ENCODE measurements at places on chromosomes 1 and 21.

GRCh38 chr1:183304440-183305107 lies 113.6 kb downstream of the NMNAT2 start:
- peak; percentile 92 for DNase-seq

DNA sequence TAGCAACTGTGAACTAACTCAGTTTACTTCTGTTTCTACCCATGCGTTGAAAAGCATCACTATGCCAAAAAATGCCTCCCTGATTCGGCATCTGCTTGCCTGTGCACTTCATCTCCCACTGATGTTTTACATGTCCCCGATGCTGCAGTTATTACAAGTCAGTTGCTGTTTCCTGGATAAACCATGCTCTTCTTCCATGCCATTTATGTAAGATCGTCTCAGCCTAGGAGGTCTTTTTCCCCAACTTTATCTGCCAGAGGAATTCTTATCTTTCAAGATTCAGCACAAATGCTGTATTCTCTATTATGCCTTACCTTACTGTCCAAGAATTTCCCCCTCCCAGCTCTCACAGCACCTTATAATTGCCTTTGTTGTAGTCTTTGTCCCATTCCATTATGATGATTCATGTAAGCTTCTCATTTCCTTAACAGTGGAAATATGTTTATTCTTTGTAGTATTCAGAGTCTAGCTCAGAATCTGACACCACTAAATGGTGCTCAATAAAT lies 30.0 kb downstream of the PRKACB start:
- no peak for DNase-seq

DNA sequence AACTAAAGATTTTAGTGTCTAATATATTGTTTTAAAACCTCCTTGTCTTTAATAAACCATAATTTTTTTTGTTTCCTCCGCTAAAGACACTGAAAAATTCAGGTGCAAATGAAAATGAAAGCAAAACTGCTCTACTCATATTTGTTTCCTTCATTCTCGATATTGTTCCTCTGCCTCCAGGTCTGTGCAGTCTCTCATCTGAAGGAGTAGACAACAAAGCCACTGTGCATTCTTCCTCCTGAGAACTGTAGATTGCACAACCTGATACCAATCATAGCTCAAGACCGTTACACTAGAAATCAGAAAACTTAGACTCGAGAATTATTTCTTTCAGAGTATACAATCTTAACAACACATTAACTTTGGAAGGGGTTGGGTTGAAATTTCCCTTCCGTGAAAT lies 373.1 kb upstream of the CXADR start:
- no peak for DNase-seq

DNA sequence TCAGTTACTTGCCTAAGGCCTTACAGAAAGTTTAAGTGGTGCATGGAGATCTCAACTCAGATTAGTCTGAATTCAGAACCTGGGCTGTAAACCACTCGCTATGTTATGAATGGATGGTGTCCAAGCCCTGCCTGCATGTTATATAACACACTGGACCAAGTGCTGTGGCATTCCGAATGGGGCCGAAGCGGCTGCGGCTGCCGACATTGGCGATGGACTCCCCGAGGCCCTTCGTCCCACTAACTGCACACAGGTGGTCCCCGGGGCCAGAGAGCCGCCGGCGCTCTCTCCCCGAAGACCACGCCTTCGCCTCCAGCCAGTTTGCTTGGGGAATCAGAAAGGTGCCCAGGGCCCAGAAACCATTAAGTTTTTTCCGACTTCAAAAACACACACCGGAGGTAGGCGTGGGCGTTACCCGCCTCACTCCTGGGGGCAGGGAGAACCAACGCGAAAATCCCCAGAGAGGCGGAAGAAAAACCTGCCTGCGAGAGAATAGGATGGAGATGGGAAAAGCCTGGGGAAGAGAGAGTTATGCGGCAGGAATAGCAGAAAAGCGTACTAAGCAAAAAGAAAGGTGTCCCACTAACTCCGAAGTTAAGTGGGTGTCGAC lies 579 bp upstream of the TENT5C start:
- peak; percentile 28 for DNase-seq

DNA sequence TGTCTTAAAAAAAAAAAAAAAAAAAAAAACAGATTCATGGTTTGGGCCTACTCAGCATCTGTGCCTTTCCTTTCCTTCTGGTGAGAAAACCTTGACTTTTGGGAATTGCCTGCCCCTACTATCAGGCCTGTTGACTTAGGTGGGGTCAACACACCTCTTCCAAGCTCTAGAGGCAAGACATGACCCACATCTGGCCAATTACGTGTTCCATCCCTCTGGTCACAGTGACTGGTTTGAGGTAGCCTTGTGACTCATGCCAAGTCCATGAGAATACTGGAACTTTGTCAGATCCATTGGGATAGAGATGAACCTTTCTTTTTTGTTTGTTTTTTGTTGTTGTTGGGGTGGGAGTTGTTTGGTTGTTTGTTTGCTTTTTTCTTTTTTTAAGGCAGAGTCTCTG lies 37.3 kb upstream of the KHDRBS1 start:
- DNase-seq: no peak
